ENCODE measurements at places on chromosomes 16 and 17. TPM values are rescaled to one million over a fixed set of nuclear protein-coding genes. Genes with fewer than 3 reads are reported as not detected.

The TRPV3 gene
- polyA plus RNA-seq, result not detected

The SLC47A1 gene
- not detected for polyA plus RNA-seq

The EMP2 gene
- not detected for polyA plus RNA-seq

The PERCC1 gene
- polyA plus RNA-seq, result not detected

The ASGR2 gene
- not detected for polyA plus RNA-seq

The CCL1 gene
- polyA plus RNA-seq, result not detected

The CSF3 gene
- polyA plus RNA-seq, result not detected

The MAPK7 gene
- polyA plus RNA-seq, result 11.3 TPM

The ANKS3 gene
- polyA plus RNA-seq, result 4.0 TPM

The SPN gene
- 2.5 TPM for polyA plus RNA-seq

The ST6GALNAC1 gene
- not detected for polyA plus RNA-seq

The KRTAP3-1 gene
- polyA plus RNA-seq, result not detected

The ESRP2 gene
- 0.87 TPM for polyA plus RNA-seq

The MARVELD3 gene
- not detected for polyA plus RNA-seq

The ACADVL gene
- polyA plus RNA-seq, result 82.3 TPM

The PIRT gene
- not detected for polyA plus RNA-seq

The LGALS9B gene
- not detected for polyA plus RNA-seq

The NECAB2 gene
- not detected for polyA plus RNA-seq

The ADCY9 gene
- 0.82 TPM for polyA plus RNA-seq

The KCNAB3 gene
- polyA plus RNA-seq, result not detected
